ENCODE measurements at places on chromosomes 11 and 22.
A peak's percentile ranks its signal among the peaks of the same experiment; 100 is the strongest.

GRCh38 chr22:41216984-41217383, 11.9 kb downstream of the L3MBTL2 start:
- no peak for DNase-seq

- no peak for DNase-seq
Measured at GRCh38 chr22:47632701-47633100, 870.3 kb downstream of the TBC1D22A start.

DNA sequence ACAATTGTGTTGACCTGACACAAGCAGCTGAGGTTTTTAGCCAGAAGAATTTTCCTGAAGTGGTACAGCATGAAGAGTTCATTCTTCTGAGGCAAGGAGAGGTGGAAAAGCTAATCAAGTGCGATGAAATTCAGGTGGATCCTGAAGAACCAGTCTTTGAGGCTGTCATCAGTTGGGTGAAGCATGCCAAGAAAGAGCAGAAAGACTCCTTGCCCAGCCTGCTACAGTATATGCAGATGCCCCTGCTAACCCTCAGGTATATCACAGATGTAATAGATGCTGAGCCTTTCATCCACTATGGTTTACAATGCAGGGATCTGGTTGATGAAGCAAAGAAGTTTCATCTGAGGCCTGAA, 12.9 kb upstream of the SCARF2 start:
- DNase-seq, result no peak

GRCh38 chr11:123511037-123511870, 81.2 kb downstream of the GRAMD1B start:
- DNase-seq, result peak; percentile 87

DNA sequence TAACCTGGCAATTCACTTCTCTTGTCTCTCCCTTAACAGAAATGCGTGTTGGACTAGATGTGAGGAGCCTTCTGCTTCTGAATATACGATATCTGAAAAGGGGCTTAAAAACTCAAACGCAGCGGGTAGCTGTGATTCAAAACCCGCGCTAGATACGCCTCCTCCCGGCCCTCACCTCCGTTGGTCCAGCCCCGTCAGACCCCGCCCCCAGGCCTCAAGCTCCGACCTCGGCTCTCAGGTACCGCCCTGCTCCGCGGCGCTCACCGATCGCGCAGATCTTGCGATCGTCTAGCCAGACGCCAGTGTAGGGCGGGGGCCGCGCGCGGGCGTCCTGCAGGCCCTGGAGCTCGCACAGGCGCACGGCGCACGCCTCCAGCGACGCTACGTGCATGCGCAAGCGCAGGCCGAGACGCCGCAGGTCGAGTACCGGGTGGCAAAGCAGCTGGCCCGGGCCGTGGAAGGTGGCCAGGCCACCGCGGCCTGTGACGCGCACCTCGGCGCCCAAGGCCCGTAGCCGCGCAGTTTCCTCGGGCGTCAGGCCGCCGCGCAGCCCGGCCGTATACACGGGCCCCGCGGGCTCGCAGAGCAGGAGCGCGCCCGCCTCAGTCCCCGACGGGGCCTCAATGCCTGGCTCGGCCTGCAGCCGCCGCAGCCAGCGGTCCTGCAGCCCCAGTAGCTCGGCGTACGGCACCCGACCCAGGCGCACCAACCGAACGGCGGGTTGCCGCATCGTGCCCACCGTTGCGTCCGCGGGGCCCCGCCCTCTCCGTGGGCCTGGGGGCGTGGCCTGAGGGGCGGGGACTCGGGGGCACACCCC, at the start of gene LIPT2:
Gene LIPT2, minus strand, starts transcription at position 751 of the 817 bp plus-strand sequence. Its CDS starts 21 bp downstream, at position 730.
- peak; percentile 98 for DNase-seq

GRCh38 chr22:33299245-33299956, 241.2 kb upstream of the SYN3 start:
- no peak for DNase-seq

DNA sequence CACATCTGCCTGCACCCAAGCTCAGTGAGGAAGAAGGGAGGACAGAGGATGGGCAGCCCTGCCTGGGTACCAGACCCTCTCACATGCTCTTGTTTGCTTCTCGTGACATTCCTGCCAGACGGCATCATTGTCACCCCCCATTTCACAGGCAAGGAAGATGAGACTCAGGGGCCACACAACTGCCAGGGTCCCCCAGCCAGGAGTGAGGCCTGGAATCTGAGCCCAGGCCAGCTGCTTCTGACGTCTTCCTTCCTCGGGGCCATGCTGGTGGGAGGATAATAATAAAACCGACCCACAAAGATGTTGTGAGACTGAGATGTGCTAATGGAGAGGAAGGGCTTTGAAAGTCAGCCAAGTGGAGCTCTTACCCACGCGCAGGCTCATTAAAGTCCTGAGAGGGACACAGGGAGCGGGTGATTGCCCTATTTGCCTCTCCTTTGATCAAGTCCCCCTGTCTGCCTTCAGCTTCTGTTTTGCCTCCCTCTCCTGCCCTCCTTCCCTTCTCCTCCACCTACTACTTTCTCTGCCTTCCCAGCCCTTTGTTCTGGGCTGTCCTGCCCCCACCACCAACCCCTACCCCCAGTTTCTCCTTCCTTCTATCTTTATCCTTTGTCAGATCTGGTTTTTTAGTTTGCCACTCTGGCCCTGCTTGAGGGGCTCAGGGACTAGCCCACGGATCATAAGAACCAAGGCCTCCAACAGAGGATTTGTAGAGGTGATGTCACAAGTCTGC, 62.7 kb downstream of the MCM5 start:
- DNase-seq, result no peak

GRCh38 chr22:50150161-50151129, 20.1 kb upstream of the PANX2 start:
- no peak for DNase-seq

GRCh38 chr11:117977029-117977428, 9.2 kb upstream of the IL10RA start:
- DNase-seq, result no peak

DNA sequence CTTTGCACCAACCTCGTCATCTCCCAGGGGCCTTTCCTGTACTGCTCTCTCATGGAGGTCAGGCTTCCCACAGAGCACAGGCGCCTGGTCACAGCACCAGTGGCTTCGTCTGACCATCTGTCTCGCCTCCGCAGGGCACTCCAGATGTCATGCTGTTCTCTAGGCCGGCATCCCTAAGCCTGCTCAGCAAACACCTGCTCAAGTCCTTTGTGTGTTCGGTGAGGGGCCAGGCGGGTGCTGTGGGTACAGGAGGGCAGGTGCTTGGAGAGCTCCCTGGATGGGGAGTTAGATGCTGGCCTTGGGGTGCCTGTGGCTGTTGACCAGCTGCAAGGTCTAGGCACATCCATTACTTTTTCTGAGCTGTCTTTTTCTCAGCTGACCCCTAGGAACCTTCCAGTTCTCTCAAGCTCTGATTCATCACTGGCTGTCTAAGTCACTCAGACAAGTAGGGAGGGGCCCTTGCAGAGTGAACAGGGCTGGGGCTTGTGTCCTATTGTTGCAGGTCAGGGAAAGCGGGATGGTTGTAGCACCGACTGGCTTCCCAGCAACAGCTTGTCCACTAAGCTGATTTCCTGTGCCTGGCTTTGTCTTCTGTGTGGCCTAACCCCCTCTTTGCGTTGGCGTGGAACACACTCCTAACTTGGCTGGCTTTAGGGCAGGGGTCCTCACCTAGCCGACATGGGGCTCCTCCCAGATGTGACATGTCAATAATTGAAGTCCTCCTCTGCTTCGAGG, 9.2 kb downstream of the CLDN5 start:
- no peak for DNase-seq

GRCh38 chr22:24894220-24894975, 52.1 kb downstream of the LHFPL7 start:
- peak; percentile 91 for DNase-seq

DNA sequence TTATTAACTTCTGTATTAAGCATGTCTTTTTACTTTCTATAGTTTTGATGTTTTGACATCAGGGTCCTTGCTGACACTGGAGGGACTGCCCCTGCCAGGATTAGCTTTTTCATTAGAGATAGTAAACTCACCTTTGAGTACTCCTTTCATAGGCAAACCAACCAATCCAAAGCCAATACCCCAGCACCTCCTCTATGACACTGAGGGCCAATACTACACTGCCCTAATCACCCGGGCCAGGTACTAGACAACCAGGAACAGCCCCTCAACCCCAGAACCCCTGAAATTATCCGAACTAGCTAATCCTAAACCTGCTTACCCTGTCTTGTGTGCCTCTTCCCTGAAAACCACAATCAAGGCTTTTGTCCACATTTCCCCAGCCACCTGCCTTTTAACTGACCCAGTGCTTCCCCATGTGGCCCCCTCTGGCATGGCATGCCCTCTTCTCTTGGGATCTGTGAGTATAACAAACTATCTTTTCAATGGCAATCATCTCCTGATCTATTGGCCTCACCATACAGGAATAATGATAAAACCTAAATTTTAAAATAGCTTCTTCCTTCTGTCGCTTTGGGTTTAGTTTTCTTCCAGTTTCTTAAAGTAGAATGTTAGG, 31.2 kb downstream of the RAB6A start:
- no peak for DNase-seq

DNA sequence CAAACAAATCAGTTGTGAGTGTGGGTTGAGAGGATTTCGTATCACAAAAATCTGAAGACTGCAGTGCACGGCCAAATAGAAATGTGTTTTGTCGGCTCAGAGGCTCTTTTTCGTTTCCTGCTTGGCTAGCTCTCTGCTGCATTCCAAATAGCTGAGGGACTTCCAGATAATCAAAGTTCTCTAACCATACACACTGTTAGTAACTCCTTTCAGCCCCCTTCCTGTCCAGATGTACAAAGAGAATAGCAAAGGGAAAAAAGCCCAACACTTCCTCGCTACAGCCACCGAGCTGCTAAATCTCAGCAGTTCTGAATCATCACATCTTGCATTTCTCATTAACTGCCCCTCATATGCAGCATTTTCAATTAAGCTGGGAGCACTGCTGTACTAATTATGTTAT, 203.1 kb downstream of the TENM4 start:
- no peak for DNase-seq

DNA sequence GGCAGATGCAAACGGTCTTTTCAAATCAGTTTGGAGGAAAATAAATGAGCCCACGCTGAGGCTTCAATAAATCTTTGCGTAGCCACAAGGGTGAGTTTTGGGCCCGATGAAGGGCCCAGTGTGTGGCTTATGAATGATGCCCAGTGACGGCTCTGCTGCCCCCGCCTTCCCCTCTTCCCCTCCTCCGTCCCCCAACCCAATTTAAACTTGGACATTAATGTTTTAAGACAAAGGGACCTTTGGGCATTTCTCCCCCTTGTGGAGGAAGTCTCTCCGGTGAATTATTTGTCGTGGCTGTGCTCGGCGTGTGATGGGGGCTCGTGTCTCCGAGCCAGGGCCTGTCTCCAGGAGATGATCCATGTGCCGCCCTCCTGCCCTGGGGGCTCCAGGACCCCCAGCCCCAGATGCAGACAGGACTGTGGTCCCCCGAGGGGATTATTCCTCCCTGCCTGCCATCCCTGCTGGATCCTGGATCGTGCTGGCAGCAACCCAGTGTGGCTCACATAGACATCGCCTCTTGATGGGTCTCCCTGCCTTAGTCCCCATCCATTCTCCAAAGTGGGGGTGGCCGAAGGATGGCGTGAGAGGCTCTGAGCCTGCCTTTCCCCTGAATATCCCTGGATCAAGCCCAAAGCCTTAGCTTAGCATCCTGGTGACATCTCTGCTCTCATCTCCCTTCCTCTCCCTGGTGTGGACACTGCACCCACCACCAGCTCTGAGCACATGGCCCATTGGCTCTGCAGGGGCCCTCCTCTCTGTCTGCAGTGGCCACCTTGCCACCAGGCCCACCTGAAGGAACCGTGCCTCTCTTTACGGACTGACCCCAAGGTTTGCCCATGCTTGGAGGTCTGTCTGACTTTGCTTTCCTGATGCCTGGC, 56.4 kb downstream of the SMIM38 start:
- peak; percentile 63 for DNase-seq

DNA sequence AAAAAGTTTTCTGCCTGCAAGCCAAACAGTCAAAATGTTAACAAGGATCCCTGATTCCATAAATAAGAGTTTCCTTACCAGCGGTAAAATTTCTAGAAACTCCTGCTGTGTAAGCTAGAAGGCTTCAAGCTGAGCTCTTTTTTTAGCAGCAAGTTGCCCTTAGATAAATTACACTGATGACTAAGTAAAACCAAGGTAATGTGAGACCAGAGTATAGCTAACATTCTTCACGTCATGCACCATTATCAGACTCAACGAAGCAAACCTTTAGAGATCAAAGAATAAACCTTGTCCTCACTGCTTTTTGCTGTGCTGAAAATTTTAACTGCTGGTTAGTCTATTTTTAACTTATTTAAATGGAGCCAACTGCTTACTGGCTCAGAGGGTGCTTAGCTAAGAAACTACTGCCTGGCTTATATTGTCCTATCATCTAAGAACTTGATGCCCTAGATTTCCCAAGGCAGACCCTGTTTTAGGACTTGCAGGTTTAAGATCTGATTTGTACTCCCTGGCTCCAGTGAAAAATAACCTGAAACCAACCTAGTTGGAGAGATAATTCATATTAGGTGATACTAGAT, 900.7 kb downstream of the JRKL start:
- no peak for DNase-seq

GRCh38 chr11:116172156-116172555, 600.6 kb downstream of the BUD13 start:
- DNase-seq, result no peak

DNA sequence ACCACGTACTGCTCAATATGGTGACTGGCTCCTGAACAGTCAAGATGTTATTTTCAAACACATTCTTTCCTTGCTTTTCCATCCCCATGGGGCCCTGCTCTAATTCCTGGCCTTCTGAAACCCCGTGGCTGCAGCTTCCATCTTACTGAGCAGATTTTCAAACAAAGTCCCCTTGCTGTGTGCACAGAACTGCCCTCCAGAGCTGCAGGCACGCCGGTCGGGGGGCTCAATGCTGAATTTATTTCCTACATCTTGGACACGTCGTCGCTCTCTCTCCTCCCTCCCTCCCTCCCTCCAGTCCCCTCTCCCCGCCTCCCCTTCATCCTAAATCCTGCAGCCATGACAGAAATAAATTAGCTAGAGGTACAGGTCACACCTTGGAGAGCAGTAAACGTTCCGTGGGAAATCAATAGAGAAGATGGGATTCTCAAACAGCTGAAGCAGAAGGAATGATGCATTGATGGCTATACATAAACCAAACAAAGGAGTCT, 243.1 kb upstream of the BLID start:
- DNase-seq, result no peak

GRCh38 chr22:38712486-38713207, 6.9 kb downstream of the GTPBP1 start:
- no peak for DNase-seq

DNA sequence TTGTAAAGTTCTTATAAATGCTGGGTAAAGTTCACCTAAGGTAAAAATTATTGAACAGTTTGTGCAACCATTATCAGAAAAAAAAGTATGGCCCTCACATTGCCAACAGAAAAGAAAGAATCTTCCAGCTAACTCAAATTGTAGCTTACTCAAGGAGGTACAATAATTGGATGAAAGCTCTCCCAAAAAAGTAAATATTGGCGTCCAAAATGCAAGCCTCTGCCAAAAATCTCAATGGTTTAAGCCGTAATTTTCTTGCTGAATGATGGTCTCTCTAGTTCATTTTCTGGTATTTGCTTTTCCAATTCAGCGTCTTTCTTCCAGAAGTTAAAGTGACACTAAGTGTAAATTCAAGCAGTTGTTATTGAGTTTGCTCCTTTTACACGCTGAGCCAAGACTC, 727.3 kb downstream of the LRRC4C start:
- DNase-seq, result no peak

- no peak for DNase-seq
Measured at GRCh38 chr11:15875393-15875792, 481.0 kb downstream of the SOX6 start.

- peak; percentile 71 for DNase-seq
Measured at GRCh38 chr11:21774212-21774611, 418.7 kb upstream of the ANO5 start.
